ENCODE measurements at places on chromosomes 13 and 19.

DNA sequence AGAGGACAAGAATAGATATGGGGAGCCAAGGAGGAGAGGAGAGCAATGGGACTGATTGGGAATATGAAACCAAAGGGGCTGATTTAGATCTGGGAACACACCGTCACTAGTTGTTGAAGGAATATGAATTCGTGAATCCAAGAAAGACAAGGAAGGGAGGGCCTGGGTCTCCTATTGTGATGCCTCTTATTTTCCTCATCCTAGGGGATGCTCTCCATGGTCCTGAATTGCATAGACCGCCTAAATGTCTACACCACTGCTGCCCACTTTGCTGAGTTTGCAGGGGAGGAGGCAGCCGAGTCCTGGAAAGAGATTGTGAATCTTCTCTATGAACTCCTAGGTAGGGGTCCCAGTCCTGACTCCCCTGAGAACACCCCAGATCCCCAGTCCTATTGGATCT is 21.5 kb downstream of the RYR1 start:
- DNase-seq, result peak; percentile 33

- DNase-seq, result peak; percentile 89
Observed at GRCh38 chr19:8148410-8149260, 757 bp downstream of the FBN3 start.

GRCh38 chr13:37365496-37365895 is 233.1 kb downstream of the POSTN start:
- no peak for DNase-seq

GRCh38 chr19:38711726-38712153 is 32.5 kb downstream of the CAPN12 start:
- DNase-seq, result no peak

- peak; percentile 49 for DNase-seq
Observed at GRCh38 chr19:3556978-3557460, 367 bp downstream of the MFSD12 start.
